NAMALWA (cell line): ENCODE measurements at places on chromosomes 16 and 17.

DNA sequence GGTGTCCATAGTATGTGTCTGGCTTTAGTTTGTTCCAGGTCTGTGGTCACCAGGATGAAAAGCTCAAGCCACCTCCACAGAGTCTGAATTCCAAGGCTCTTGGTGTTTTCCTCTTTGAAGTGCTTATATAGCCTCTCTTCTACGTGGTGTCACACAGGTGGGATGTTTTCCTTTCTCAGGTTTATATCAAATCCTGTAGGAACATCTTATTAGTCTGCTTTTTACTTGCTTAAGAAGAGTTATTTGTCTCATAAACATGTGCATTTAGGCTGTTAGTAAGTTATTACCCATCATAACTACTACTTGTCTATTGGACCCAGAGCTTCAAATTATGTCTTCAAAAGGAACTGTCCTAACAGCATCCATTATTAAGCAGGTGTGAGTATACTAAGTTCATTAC lies at the start of gene KRT39:
Gene KRT39 (minus strand): TSS at position 101 of the 400 bp plus-strand sequence. CDS start 92 bp downstream, at position 9.
- no peak for DNase-seq

GRCh38 chr17:59427425-59427921 lies 96.0 kb downstream of the YPEL2 start:
- no peak for DNase-seq

- DNase-seq: peak; percentile 59
These were observed 924 bp downstream of the SMARCD2 start for GRCh38 chr17:63841350-63842172.

- no peak for DNase-seq
These were observed 8.3 kb downstream of the TAT start for GRCh38 chr16:71568551-71568950.

- no peak for DNase-seq
These were observed 4.0 kb upstream of the CLEC10A start for GRCh38 chr17:7084088-7084487.

DNA sequence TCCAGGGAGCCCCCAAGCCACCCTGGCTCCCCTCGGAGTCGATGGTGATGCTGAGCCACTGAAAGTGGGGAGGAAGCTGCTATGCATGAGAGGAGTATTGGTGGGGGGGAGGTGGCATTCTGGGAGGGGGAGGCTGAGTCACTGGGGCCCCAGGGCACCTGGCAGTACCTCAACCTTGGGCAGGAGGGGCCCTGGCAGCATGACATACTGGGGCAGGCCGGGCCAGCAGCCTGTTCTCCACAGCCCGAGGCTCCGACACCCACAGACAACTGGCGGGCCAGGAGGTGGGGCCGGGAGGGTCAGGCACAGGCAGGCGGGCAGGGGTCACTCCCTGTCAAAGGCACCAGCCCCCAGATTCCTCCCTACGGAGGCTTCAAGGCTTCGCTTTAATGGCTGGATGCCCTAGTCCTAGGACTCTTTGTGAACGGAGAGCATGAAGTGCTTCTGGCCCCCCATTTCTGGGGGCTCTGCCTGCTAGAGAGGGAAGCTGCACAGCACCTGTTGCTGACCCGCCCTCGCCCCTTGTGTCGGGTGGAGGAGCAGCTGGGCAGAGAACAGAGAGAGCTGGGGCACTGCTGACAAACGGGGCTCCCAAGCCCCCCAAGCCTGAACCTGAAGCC lies 928 bp downstream of the CASKIN2 start:
- DNase-seq: no peak

DNA sequence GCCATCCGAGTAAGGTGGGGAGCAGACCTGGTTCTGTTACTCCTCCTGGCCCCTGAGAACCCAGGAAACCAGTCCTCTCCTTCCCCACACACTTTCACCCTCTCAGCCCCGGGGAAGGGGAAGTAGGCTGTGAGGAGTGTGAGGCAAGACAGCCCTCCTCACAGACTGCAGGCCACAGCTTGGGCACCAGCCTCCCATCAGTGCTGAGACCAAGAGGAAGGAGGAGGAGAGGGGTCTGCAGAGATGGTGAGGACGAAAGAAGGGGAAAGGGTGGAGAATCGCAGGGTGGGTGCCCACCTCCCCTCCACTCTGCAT lies 7.0 kb downstream of the G6PC3 start:
- DNase-seq: no peak

GRCh38 chr17:48915459-48916282 lies 7.5 kb downstream of the UBE2Z start:
- DNase-seq: peak; percentile 47

DNA sequence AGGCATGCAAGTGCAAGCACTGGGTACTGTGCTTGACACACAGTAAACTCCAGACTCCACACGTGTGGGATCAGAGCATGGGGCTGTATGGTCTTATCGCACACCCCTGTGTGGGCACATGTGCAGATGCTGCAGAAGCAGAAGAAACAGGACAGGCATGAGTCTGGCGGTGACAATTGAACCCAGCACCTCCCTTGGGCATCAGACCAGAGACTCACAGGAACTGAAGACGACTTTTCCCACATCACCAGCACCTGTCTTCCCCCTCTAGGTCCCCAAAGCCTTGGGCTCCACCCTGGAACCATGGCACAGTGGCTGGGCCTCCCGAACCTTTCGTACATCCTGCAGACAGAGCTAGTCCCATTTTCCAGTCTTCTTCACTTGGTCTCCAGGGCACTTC lies 126.4 kb upstream of the CDH5 start:
- no peak for DNase-seq

DNA sequence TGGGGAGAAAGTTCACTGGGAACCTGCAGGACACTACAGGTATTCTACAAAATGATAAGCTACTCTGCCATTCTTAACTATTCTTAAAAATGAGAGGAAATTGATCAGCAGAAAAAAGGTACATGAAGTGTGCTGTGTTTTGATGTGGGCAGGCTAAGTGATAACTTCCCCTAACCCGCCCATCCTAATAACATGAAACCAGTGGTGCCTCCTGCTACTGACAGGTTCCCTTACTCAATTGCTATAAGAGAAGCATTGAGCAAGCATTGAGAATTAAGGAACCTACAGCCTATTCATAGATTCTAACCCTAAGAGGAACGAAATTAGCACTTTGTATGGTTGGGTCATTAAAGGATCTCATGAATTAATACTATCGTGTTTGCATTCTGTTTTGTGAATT lies 18.9 kb downstream of the XYLT1 start:
- no peak for DNase-seq

- no peak for DNase-seq
These were observed 227.5 kb upstream of the MYOCD start for GRCh38 chr17:12438212-12438611.

- DNase-seq: no peak
These were observed 16.1 kb downstream of the VASN start for GRCh38 chr16:4387781-4388180.

DNA sequence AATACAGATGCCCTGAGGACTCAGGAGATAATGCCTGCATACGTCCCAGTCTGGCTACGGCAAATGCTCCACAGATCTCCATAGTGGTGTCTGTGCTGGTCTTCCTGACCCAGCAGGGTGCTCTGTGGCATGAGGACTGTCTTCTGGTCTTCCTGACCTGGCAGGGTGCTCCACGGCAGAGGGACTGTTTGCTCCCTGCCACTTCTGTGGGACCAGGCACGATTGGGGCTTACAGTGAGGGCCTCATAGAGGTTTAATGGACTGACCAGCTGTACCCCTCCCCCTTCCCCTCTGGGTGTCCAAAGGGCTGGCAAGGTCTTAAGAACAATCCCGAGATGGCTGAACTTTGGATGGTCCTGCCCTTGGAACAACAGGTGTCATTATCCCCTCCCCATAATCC lies 123.1 kb downstream of the C16orf78 start:
- DNase-seq: no peak

GRCh38 chr17:69143151-69143550 lies 1.5 kb upstream of the ABCA6 start:
- no peak for DNase-seq

- no peak for DNase-seq
These were observed 32.2 kb downstream of the ARHGAP44 start for GRCh38 chr17:12821376-12821940.

DNA sequence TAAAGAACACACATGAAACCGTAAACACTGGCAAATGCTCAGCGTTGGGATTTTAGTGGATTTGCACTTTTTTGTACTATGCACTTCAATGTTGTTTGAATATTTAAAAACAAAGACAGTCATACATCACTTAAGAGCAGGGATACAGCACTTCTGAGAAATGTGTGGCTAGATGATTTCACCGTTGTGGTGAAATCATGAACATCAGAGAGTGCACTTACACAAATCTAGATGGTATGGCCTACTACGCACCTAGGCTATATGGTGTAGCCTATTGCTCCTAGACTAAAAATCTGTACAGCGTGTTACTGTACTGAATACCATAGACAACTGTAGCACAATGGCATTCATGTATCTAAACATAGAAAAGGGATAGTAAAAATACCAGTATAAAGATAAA lies 37.6 kb upstream of the CNEP1R1 start:
- no peak for DNase-seq

- DNase-seq: no peak
These were observed 64.0 kb downstream of the USP32 start for GRCh38 chr17:60327901-60328273.

- no peak for DNase-seq
These were observed 19.4 kb downstream of the NARF start for GRCh38 chr17:82477934-82478333.

GRCh38 chr17:4678448-4679026 lies 25.4 kb downstream of the PELP1 start:
- DNase-seq: no peak

DNA sequence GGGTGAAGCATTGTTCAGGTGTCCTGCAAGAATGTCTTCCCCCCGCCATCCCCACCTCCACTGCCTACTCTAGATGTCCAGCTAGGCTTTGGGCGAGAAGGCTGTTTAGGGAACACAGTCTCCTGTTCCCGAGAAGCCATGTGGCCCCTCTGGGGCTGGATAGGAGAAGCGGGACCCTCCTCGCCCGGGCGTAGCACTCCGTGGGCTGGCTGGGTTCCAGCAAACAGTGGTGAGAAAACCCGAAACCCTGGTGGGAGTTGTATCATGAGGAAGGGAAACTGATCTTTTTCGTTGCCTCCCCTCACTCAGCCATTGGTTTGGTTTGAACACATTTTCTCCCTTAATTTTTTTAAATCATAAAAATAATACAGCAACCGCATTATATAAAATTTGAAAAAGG lies 56.6 kb downstream of the IRF8 start:
- peak; percentile 29 for DNase-seq

DNA sequence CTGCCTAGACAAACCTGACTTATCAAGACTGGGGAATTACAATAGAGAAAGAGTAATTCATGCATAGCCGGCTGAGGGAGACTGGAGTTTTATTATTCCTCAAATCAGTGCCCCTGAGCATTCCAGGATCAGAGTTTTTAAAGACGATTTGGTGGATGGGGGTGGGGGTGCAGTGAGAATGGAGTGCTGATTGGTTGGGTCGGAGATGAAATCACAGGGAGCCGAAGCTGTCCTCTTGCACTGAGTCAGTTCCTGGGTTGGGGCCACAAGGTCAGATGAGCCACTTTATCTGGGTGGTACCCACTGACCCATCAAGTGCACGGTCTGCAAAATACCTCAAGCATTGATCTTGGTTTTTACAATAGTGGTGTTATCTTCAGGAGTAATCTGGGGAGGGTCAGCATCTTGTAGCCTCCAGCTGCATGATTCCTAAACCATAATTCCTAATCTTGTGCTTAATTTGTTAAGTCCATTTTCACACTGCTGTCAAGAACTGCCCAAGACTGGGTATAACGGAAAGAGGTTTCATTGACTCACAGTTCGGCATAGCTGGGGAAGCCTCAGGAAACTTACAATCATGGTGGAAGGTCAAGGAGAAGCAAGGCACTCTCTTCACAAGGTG lies 69.6 kb downstream of the MARF1 start:
- no peak for DNase-seq

DNA sequence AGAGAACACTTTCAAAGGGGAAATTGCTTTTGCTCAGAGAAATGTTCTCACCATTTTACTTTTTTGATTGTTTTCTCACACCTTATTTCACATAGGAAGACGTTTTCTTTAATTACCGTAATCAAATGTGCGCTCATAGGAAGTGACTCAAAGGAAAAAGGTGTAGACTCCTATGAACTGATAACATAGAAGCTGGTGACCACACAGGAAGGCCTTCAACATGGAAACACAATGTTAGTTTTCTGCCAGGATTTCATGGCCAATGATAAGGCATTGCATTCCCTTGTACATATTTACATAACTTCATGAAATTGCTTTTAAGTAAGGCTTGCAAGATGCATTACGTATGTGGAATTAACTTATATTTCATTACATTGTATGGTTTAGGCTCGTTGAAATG lies 40.9 kb upstream of the KCNJ16 start:
- DNase-seq: no peak

DNA sequence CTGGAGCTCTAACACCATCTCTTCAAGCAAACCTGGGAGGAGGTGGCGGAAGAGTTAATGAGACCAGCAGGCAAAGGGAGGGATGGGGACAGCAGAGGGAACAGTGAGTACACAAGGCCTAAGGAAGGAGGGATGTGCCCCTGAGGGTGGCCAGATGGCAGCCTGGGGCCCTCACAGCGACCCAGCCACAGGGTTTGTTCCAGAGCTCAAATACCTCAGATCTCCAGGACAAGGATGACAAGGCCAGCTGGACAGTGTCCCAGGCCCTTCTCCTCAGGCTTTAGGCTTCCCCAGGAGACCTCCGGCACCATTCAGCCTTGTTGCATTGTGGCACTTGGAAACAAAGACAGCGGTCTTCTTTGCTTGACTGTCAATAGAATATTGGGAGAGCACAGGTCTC lies 14.9 kb downstream of the CDIP1 start:
- DNase-seq: no peak

GRCh38 chr17:14737984-14738651 lies 437.2 kb downstream of the HS3ST3B1 start:
- DNase-seq: no peak

- no peak for DNase-seq
These were observed 9.4 kb upstream of the HEATR6 start for GRCh38 chr17:60087882-60088669.

GRCh38 chr17:74744714-74745547 lies 3.5 kb upstream of the NHERF1 start:
- DNase-seq: peak; percentile 82

GRCh38 chr16:2438121-2438520 lies 8.9 kb downstream of the CCNF start:
- no peak for DNase-seq

GRCh38 chr16:89536886-89537548 lies 23.5 kb upstream of the RPL13 start:
- DNase-seq: no peak

GRCh38 chr16:54931120-54932014 lies 702 bp downstream of the IRX5 start:
- peak; percentile 23 for DNase-seq

GRCh38 chr17:54813896-54814295 lies 86.8 kb upstream of the TOM1L1 start:
- DNase-seq: no peak

GRCh38 chr16:90019543-90020259 lies 445 bp upstream of the DBNDD1 start:
- DNase-seq: peak; percentile 47

DNA sequence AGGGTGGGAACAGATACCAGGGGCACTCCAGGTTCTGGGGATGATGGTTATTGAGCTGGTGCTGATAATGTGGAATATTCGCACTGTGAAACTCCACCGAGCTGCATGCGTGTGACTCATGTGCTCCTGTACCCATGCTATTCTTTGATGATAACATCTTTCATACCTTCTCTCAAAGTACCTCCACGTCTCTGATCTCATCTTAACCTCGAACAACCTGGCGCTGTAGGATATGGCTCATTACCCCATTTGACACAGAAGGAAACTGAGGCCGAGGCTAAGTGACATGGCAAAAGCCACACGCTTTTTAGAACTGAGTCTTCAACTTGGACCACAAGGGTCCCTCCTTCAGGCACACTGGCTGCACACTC lies 30.2 kb upstream of the MRPS23 start:
- no peak for DNase-seq
